Mucosa of descending colon (tissue), 3 donors: ENCODE measurements at places on chromosomes 2 and 18. TPM values are rescaled to one million over a fixed set of nuclear protein-coding genes. Genes with fewer than 3 reads are reported as not detected.

- no peak for DNase-seq
Observed at GRCh38 chr2:154762638-154763037, 64.1 kb downstream of the KCNJ3 start.

The HOXD3 gene
- 5.8 TPM for total RNA-seq

DNA sequence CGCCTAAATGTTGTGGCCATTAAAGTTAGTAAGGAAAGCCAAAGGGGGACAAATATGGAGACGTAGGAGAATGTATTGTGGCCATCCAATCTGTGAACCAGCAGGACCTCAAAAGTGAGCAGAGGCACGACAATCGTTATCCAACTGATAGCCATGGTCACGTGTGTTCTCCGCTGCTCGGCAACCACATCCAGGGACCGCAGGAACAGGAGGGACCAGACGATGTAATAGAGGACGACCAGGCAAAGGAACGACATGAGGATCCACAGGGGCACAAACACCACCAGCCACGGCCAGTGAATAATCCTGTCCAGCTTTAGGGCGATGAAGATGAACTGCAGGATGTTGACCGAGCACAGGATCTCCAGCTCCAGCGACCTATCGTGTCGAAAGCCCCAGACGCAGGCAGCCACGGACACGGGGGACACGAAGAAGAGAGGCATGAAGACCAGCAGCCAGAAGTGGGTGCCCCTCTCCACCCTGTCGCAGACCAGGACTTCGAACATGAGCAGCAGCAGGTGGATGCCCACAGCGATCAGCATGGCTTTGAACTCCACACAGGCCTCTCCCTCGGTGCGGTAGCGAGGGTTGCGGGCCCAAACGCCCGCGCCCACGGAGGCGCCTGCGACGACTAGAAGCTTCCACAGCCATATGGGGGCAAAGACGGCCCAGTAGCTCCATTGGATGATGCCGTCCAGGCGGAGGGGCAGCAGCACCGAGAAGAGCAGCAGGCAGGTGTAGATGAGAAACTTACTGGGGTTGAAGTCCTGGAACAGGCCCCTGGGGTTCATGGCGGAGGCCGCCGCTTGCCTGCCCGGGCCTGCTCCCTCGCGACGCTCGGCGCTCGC lies 790 bp downstream of the TMEM185B start:
- DNase-seq: no peak

The LAMA1 gene
- total RNA-seq: 20.8 TPM

GRCh38 chr2:144201126-144201525 lies 318.8 kb downstream of the ZEB2 start:
- DNase-seq: no peak

The CCDC138 gene
- 6.2 TPM for total RNA-seq

GRCh38 chr2:118449401-118449800 lies 361.1 kb downstream of the INSIG2 start:
- no peak for DNase-seq

- DNase-seq: no peak
Observed at GRCh38 chr2:229370509-229370908, 99.4 kb upstream of the PID1 start.

The SCG2 gene
- 3.5 TPM for total RNA-seq

GRCh38 chr2:41610501-41611190 lies 437.2 kb upstream of the PKDCC start:
- DNase-seq: no peak

The IL1RL1 gene
- total RNA-seq: 7.1 TPM

GRCh38 chr2:39487398-39488250 lies 50.5 kb upstream of the MAP4K3 start:
- no peak for DNase-seq

The CLEC4F gene
- total RNA-seq: 0.19 TPM

GRCh38 chr2:178632729-178633128 lies 152.5 kb downstream of the PLEKHA3 start:
- no peak for DNase-seq

- no peak for DNase-seq
Observed at GRCh38 chr2:8252997-8253694, 428.7 kb upstream of the ID2 start.

GRCh38 chr2:103809415-103809814 lies 1044.5 kb upstream of the POU3F3 start:
- no peak for DNase-seq

The ERFE gene
- total RNA-seq: 0.38 TPM

GRCh38 chr2:16187482-16187817 lies 247.1 kb downstream of the MYCN start:
- no peak for DNase-seq

- no peak for DNase-seq
Observed at GRCh38 chr2:122105171-122105876, 349.9 kb downstream of the TSN start.

The SERPINE2 gene
- total RNA-seq: 15.9 TPM

- DNase-seq: no peak
Observed at GRCh38 chr2:168686452-168687191, 115.8 kb upstream of the NOSTRIN start.

- no peak for DNase-seq
Observed at GRCh38 chr2:167756446-167756845, 490.9 kb downstream of the STK39 start.

The PDIA6 gene
- total RNA-seq: 121 TPM

DNA sequence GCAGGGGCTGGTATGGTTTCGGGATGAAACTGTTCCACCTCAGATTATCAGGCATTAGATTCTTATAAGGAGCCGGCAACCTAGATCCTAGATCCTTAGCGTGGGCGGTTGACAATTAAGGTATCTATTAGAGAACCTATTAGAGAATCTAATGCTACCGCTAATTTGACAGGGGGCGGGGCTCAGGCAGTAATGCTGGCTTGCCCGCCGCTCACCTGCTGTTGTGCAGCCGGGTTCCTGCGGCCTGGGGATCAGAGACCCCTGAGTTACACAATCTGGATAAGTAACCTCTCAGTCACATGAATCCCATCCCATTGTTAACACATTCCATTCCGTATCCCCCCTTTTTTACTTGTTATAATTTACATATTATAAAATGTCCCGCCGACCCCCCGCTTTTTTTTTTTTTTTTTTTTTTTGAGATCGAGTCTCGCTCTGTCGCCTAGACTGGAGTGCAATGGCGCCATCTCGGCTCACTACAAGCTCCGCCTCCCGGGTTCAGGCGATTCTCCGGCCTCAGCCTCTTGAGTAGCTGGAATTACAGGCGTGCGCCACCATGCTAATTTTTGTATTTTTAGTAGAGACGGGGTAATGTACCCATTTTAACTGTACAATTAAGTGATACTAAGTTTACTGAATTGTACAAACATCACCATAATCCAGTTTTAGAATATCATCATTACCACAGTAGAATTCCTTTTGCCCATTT lies 42.0 kb upstream of the GPD2 start:
- no peak for DNase-seq

The GCG gene
- 43.9 TPM for total RNA-seq

The MOGAT1 gene
- 0.38 TPM for total RNA-seq

The ARHGAP25 gene
- 8.8 TPM for total RNA-seq

The CRIM1 gene
- total RNA-seq: 85.8 TPM

DNA sequence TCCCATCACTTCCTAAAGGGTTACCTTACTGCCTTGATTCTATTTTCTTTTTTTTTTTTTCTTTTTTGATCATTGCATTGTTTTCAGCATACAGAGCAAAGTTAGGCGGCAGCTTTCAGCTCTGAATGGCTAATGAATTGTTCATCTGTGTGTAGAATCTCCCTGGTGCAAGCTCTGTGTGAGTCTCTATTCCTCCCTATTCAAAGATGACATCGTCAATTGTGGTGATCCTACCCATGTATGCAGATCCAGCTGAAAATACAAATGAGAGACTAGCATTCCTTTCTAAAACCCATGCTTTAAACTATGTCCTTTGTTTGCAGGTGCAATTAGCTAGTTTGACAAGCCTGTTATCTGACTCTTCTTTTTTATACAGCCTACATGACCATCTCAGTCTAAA lies 539.0 kb downstream of the ARHGAP15 start:
- DNase-seq: no peak
